ENCODE measurements at places on chromosomes 12 and 14.

- no peaks in the 10 kb centered on the region for H3K27me3 ChIP-seq
- H3K4me3 ChIP-seq: no peak overlapping the region
- H3K4me1 ChIP-seq: no peaks in the 10 kb centered on the region
- H3K27ac ChIP-seq: no peak overlapping the region
Measured at GRCh38 chr12:125552295-125552694, 487.1 kb downstream of the AACS start.

- H3K36me3 ChIP-seq: no peaks in the 10 kb centered on the region
- no peak overlapping the region for H3K4me3 ChIP-seq
- peaks cover 6% of the 10 kb centered on the region for H3K27me3 ChIP-seq
- no peaks in the 10 kb centered on the region for H3K4me1 ChIP-seq
- DNase-seq: peak; percentile 47
- H3K27ac ChIP-seq: no peak overlapping the region
Measured at GRCh38 chr14:69812711-69813110, 15.7 kb upstream of the SLC10A1 start.

DNA sequence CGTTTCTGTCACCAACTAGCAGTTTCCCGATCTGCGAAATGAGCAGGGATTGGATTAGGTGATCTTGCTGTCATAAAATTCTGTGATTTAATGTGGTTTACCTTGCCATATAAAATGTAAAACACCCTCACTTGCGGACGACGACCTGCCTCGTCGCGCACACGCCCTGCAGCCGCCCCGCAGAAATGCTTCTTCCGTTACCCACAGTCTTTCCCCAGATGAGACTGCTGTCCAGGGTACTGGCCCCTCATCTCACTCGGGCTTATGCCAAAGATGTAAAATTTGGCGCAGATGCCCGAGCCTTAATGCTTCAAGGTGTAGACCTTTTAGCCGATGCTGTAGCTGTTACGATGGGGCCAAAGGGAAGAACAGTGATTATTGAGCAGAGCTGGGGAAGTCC is 17.7 kb upstream of the FOXJ2 start:
- H3K4me1 ChIP-seq: peaks cover 6% of the 10 kb centered on the region
- DNase-seq: no peak
- H3K27ac ChIP-seq: no peak overlapping the region
- H3K27me3 ChIP-seq: peaks cover 68% of the 10 kb centered on the region
- H3K36me3 ChIP-seq: no peaks in the 10 kb centered on the region
- H3K4me3 ChIP-seq: no peak overlapping the region

DNA sequence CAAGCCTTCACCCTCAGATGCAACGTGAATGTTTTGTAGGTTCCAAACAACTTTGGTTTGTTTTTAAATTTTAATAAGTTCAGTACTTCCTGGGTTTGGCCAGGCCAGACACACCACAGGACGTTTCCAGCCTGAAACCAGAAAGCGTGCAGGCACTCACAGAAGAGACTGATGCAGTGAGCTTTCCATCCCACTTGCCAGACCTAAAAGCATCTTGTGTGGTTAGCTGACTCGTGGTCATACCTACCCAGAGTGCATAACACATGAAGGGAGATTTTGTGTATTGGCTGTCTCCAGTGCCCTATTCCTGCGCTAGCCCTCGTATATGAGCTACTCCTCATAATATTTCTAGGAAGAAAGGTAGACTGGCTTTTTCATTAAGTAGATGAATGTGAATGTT is 297.3 kb upstream of the FAR2 start:
- no peaks in the 10 kb centered on the region for H3K27me3 ChIP-seq
- DNase-seq: no peak
- H3K36me3 ChIP-seq: no peaks in the 10 kb centered on the region
- H3K4me1 ChIP-seq: no peaks in the 10 kb centered on the region
- H3K27ac ChIP-seq: no peak overlapping the region

DNA sequence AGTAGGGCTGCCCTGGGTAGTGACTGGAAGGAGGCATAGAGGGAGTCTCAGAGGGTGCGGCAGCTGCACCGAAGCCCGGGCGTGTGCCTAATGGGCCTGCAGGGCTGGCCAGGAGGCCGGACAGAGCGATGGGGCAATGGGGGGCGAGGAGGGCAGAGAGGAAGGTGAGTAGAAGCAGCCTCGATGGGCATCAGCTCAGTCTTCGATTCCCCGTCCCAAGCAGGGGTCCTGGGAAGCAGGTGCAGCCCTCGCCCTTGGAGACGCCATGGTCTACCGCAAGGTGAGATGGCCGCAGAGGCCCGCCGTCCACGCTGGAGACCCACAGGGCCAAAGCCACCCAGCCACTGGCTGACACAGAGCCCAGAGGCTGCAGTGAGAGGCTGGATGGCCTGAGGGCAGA is 70.8 kb downstream of the GALNT9 start:
- no peaks in the 10 kb centered on the region for H3K36me3 ChIP-seq
- no peak for DNase-seq
- no peak overlapping the region for H3K27ac ChIP-seq
- no peaks in the 10 kb centered on the region for H3K27me3 ChIP-seq
- no peaks in the 10 kb centered on the region for H3K4me1 ChIP-seq

DNA sequence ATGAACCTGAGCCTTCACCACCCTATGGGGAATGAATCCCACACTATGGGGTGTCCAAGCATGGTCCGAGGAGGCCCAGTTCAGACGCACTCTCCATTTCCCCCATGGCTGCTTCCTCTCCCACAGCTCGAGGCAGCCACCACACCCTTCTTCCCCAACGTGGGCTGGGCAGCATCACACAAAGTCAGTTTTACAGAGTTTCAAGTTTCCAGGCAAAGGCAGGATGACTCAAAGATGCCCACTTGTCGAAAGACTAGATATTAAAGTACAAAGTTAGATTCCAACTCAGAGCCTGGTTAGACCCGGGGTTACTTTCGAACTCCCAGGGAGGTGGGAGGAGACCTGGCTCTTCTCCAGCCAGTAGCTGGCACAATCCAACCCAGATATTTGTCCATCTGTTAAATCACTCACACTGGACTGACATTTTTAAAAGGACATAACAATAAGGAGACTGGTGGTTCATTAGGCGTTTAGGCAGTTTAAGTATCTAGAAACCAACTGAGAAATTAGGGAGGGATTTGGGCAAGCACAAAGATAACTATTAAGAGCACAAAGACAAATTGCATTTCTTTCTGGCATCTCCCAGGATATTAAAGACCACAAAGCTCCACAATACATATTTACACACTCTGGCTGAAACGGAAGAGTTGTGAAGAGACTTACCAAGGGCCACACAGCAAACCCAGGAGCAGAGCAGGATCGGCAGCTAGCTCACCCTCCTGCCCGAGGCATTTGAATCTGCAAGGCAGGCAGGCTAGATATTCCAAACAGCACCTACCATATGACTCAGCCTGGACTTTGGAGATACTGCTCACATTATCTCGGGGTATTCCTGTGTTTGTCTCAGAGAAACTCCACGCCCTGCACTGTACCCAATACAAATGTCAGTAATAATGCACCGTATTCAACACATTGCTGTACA is 34.8 kb downstream of the TMCC3 start:
- no peaks in the 10 kb centered on the region for H3K36me3 ChIP-seq
- DNase-seq: peak; percentile 66
- peaks cover 28% of the 10 kb centered on the region for H3K4me1 ChIP-seq
- peak overlapping the region; percentile 11 for H3K4me3 ChIP-seq
- peak overlapping the region; percentile 80 for H3K27ac ChIP-seq

DNA sequence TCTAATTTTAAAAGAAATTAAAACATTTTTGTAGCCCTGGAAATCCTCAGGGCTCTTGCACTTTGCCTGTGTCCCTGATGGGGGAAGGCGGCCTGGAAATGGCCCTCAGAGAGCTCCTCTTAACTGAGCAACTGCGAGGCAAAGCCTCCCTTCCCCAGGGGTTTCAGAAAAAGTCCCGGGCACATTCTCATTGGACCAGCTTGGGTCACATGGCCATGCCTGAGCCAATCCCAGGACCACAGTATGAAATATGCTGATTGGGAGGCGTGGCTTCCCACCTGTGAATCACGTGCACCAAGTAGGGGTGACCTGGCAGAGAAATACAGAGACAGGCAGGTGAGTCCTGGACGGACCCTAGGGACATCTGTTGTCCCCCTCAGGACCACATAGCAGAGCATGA is 90.4 kb upstream of the SFSWAP start:
- no peak for DNase-seq
- no peaks in the 10 kb centered on the region for H3K36me3 ChIP-seq
- peaks cover 24% of the 10 kb centered on the region for H3K27me3 ChIP-seq
- H3K4me1 ChIP-seq: no peaks in the 10 kb centered on the region
- H3K4me3 ChIP-seq: no peak overlapping the region

DNA sequence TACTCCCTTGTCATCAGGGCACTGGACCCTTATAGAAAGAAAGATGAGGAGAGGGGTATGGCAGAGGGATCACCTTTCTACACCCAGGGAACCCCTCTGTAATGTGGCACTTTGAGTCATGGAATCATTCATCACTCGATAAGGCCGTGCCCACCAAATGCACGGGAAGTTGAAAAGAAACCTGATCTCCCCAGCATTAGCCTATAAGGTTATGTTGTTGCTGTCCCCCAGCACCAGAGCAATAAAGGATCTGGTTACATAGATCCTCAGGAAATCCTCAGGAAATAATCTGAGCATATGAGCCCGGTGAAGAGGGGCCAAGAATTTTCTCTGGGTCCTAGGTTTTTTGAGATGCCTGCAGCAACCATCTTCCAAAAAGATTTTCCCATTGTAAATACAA is 148.8 kb upstream of the CRY1 start:
- no peaks in the 10 kb centered on the region for H3K36me3 ChIP-seq
- no peak overlapping the region for H3K27ac ChIP-seq
- no peak for DNase-seq
- no peak overlapping the region for H3K4me3 ChIP-seq
- no peaks in the 10 kb centered on the region for H3K4me1 ChIP-seq

- no peak for DNase-seq
Measured at GRCh38 chr14:98160901-98161300, 1111.1 kb downstream of the BCL11B start.

GRCh38 chr14:34926552-34926951 is 51.4 kb upstream of the BAZ1A start:
- H3K36me3 ChIP-seq: no peaks in the 10 kb centered on the region
- DNase-seq: no peak
- H3K27me3 ChIP-seq: no peaks in the 10 kb centered on the region
- no peak overlapping the region for H3K4me3 ChIP-seq

- no peak for DNase-seq
- H3K27ac ChIP-seq: no peak overlapping the region
- H3K36me3 ChIP-seq: no peaks in the 10 kb centered on the region
Measured at GRCh38 chr12:98998697-98999299, 353.7 kb downstream of the APAF1 start.

- H3K36me3 ChIP-seq: no peaks in the 10 kb centered on the region
- H3K4me3 ChIP-seq: no peak overlapping the region
- no peaks in the 10 kb centered on the region for H3K4me1 ChIP-seq
- no peak for DNase-seq
Measured at GRCh38 chr12:121741743-121742142, 29.2 kb downstream of the TMEM120B start.

DNA sequence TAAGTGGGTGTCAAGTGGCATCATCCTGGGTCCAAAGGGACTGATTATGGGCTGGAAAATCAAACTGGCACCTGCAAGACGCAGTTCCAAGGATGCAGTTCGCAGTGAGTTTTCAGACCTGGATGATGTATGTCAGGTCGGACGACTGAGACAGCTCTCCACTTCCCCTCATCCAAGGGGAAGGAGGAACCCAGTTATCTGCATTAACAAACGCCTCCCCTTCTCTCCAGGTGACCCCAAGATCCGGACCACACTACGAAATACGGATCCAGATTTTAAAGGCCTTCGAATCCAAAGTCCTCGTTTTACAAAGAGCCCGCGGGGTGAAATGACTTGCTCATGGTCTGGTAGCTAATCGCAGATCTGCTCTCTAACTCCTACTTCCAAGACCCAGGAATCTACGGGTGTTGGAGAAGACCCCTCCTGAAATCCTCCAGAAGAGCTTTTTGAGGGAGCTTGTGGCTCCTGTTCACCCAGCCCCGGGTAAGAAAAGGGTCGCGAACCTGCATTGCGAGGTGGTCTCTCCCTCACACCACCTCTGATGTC is 460 bp upstream of the SYNE2 start:
- peak overlapping the region; percentile 98 for H3K27ac ChIP-seq
- peak overlapping the region; percentile 100 for H3K4me3 ChIP-seq
- no peak for DNase-seq
- peaks cover 8% of the 10 kb centered on the region for H3K4me1 ChIP-seq

DNA sequence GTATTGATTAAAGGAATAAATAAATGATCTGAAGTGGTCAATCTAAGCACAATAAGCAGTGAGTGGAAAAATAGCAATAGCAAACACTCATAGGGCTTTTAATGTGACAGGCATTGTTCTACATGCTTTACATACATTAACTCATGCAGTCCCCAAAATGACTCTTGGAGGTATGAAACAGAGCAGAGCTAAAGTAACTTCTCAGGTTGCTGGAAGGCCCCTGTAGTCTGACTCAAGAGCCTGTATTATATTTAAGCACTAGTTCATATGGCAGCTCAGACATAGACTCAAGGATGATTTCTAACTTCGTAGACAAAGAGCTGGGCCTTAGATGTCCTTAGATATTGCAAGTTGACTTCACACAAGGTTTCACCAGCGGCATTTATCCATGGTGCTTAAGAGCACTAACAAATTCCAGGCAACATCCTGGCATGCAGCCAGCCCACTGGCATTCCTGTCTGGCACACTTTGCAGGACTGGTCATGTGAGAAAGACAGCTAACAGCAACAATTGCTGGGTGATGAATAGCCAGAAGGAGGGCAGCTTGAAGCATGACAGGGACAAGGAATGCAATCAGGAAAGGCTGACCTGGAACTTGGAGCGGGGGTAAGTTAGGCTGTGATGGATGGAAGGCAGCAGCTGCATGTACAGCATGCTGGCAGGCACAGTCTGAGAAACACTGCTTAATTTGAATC is 22.9 kb upstream of the KTN1 start:
- H3K36me3 ChIP-seq: no peaks in the 10 kb centered on the region
- no peaks in the 10 kb centered on the region for H3K27me3 ChIP-seq
- no peaks in the 10 kb centered on the region for H3K4me1 ChIP-seq
- H3K4me3 ChIP-seq: no peak overlapping the region
- peak; percentile 67 for DNase-seq

All from transverse colon (tissue), 4 donors.